Left ventricle myocardium superior (tissue), 1 donor: ENCODE measurements at places on chromosomes 1 and 21. TPM values are rescaled to one million over a fixed set of nuclear protein-coding genes. Genes with fewer than 3 reads are reported as not detected.

The OR2L5 gene
- total RNA-seq: not detected

The KRTAP7-1 gene
- total RNA-seq: not detected

The ORC1 gene
- 0.32 TPM for total RNA-seq

The ATP1A4 gene
- total RNA-seq: not detected

DNA sequence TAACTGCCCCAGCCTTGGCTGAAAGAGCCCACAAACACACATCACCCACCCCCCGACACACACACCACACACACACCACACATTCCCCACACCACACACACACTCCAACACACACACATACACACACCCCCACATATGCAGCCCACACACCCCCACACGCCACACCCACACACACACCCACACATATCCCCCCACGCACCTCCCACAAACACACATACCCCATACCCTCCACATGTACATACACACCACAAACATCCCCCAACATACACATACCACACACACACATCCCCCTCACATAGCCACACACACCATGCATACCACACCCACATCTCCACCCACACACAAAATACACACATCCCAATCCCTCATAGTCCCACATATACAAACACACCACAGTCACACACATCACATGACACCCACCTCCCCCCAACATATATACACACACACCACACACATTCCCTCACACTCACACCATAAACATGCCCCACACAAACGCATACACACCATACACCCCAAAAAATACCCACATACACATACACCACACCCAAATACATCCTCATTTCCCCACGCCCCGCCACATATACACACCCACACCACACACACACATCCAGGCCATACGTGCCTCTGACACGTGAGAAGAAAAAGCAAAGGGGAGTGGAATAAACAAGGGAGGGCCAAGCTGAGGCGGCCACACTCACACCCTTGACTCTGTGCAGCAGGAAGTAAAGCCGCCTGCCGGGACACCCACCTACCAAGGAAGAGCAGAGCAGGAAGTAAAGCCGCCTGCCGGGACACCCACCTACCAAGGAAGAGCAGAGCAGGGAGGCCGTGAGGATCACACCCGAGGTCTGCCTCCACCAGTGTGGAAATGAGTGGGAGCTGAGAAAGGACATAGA is 53.7 kb downstream of the HSF2BP start:
- no peak for DNase-seq

DNA sequence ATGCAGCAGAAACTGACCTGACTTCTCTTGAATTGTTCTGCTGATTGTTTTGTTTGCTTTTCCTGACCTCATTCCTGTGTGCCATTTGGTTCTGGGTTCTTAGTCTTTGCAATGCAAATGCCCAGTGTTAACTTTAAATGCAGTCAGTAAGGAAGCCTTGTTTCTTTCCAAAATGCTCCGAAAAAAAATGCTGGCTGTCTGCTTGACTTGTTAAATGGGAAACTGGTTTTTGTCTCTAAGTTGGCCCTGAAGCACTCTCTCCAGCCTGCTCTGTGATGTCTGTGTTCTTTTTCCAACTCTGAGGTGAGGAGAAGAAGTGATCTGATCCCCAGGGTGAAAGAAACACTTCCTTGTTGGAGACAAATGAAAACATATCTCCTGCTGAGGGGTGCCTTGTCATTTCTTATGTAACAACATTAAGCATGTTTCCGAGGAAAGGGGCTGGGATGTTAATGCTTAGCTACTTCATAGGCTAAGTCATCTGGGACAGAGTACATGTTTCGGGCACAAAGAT is 256.3 kb upstream of the ADGRL4 start:
- no peak for DNase-seq

DNA sequence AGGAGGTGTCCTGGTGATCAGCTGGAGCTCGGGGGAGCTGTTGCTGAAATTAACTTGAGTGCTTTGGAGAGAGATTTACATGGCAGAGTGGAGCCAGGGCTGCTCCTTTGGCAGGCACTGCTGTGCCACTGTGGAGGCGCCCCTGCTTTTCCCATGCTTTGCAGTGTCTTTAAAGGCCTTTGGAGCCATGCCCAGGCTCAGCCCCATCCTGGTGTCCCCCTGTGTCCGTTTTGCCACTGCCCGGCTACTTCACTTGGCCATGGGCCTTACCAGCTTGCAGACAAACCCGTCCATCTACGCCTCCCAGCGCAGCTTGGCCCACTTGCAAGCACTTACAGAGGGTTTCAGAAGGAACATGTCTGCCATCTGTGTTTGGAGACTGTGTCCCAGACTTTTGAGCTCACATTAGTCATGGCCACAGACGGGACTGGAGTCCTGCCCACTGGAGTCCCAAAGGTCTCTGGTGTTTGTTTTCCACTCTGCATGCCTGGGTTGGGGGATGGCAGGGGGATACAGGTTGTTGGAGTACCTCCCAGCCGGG is 18.2 kb upstream of the LAMTOR5 start:
- DNase-seq: peak; percentile 62

DNA sequence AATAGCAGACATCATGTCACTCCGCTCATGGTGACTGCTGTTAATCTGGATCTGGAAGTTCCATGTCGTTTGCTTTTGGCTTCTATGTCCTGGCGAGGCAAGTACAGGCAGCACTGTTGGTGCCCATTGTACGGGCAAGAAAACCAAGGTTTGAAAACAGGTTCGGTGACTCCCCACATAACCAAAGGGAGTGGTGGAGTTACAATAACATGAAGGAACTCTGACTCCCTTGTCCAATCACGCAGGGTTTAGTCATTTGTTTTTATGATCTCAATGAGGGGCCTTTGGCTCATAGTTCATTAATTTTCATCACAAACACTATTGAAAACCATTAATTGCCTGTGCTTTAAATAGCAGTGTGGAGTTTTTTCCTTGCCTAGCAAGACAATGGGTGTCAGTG is 82.9 kb upstream of the SSX2IP start:
- DNase-seq: no peak

GRCh38 chr1:172536256-172536655 is 3.3 kb downstream of the SUCO start:
- DNase-seq: no peak

DNA sequence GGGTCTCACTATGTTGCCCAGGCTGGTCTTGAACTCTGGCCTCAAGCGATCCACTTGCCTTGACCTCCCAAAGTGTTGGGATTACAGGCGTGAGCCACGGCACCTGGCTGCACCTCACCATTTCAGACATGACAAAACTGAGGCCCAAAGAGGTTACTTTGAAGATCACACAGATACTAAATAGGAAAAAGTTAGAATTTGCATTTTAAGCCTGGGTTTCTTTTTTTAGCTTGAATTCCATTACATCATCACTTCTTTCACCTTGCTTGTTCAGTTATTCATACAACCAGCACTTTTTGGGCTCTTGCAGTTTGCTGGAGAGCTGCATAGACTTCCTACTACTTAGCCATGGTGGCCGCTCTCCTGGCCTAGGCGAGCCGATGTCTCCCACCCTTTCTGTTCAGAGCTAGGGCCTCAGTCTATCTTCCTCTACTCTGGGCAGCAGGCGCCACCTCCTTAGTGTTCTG is 16.3 kb upstream of the CD2 start:
- DNase-seq: no peak

- DNase-seq: no peak
Measured at GRCh38 chr1:119469741-119470140, 37.3 kb upstream of the HSD3B1 start.

DNA sequence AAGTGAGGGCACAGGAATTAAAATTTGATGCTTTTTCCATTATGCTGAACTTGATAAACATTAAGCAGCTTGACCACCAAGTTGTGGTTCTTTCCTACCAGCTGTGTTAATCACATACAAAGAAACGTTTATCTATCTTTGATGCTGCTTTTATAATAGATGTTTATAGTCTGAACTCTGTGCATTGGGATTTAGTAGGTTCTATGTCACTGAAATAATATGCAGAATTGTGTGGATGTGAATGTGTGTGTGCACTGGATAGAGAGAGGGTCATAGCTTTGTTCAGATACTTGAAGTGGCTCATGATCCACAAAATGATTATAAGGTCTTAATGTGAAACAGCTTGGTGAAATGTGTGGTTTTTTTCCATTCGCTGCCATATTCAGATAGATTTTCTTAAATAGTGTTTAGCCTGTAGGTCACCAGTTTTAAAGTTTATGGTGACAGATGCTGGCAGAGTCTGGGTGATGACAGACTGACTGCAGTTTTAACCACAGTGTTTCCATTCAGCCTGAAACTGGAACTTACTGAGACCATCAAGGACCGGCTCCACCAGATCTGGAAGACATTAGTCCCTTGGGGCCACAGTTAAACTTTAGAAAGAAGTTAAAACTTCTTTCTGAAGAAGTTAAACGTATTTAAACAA is 10.2 kb downstream of the DDI2 start:
- DNase-seq: no peak

DNA sequence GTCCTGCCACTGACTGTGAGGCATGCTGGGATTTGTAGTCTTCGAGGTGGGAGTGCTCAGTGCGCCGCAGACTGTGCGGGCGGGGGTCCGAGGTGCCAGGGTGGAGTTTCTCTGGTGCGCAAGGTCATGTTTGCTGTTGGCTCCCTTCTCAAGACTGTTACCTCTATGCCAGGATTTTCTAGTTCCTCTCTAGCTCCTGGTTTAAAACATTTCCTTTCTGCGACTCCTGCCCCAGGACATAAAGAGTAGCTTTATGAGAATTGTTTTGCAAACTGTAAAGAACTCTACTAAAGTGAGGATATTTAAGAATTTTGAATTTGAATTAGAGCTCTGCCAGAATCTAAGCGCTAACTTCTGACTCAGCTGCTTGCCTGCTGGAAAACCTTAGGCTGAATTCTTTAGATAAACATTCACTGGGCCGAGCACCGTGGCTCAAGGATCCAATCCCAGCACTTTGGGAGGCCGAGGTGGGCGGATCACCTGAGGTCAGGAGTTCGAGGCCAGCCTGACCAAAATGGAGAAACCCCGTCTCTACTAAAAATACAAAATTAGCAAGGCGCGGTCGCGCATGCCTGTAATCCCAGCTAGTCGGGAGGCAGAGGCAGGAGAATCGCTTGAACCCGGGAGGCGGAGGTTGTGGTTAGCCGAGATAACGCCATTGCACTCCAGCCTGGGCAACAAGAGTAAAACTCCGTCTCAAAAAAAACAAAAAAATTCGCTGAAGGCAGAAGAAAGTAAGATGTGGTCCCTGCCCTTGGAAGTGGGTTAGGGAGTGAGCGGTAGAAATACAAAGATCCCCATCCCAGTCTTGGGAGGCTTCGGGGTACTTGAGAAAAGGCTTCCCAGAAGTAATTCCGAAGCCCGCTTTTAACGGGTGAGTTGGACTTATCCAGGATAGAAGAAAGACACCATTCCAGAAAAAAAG is 992 bp upstream of the USP48 start:
- peak; percentile 39 for DNase-seq

DNA sequence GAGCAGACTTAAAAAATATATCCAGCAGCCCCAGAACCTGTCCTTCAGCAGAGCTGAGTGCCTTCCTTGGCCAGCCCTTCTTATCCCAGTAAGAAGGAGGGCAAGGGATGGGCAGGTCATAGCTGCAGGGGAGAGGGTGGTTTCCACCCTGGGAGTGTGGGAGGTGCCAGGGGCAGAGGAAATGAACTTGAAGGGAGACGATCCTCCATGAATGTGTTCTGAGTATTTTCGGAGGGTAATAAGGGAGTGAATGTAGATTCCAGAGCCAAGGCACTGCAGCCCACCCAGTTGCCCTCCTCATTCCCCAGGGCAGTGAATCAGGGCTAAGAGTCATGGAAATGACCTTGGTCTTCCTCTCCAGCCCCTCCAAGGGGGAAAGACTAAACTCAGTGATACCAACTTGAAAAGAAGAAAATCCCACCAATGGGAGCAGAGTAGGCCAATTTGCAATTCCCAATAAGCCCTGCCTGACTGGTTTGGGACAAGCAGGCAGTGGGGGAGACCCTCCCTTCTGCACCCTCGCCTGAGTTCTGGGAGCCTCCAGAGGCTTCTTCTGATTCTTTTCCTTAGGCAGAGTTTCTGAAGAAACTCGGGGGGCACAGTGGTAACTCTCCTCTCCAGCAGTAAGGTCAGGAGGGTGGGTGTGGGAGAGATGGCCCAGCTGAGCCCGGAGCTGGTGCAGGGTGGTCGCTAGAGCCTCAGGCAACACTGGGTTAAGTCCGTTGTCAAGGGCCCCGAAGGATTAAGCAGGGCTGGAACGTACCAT is 4.2 kb downstream of the MYOG start:
- DNase-seq: no peak

DNA sequence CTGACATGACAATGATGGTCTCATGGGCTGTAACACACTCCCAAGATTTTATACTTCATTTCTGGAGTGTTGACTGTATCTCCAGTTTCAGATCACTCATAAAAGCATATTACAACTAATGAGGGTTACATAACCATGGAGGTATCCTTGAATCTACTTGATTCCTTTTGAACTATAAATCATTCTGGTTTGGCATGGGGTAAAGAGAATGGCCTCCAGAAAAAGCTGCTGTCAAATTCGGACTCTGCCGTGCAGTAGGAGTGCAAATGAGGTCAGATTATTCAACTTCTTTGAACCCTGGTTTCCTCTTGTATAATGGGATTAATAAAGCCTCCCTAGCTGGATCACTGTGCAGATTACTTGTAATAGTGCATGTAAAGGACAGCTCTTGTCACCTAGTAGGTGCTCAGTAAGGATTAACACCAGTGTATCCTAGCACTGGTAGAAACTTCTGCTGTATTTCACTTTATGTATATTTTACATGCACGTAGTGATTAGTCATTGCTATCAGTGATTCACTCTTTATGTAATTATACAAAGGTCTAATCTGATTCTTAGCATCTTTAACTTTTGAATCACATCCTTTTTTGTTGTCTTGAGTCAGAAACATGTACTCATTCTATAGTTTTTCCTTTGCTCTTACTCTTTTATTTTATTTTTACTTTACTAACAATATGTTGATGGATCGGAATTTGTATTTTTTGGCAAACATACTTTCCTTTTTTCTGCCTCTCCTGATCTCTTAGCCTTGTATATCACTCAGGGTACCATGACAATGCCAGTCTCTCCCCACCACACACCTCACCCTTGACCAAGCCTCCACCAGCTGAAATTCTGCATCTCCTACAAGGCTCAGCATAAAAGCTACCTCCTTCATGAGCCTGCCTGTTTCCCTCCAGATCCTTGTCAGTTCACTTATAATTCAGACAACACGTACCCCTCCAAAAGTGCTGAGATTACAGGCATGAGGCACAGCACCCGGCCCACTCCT is 3.2 kb downstream of the LRRC8C start:
- no peak for DNase-seq

- DNase-seq: no peak
Measured at GRCh38 chr1:177897998-177898654, 71.7 kb downstream of the SEC16B start.
